AG08395 (cell line): ENCODE measurements at places on chromosomes 7 and 10.
A peak's percentile ranks its signal among the peaks of the same experiment; 100 is the strongest.

- DNase-seq = no peak
These were observed 18.0 kb downstream of the NUDT5 start for GRCh38 chr10:12177642-12178041.

DNA sequence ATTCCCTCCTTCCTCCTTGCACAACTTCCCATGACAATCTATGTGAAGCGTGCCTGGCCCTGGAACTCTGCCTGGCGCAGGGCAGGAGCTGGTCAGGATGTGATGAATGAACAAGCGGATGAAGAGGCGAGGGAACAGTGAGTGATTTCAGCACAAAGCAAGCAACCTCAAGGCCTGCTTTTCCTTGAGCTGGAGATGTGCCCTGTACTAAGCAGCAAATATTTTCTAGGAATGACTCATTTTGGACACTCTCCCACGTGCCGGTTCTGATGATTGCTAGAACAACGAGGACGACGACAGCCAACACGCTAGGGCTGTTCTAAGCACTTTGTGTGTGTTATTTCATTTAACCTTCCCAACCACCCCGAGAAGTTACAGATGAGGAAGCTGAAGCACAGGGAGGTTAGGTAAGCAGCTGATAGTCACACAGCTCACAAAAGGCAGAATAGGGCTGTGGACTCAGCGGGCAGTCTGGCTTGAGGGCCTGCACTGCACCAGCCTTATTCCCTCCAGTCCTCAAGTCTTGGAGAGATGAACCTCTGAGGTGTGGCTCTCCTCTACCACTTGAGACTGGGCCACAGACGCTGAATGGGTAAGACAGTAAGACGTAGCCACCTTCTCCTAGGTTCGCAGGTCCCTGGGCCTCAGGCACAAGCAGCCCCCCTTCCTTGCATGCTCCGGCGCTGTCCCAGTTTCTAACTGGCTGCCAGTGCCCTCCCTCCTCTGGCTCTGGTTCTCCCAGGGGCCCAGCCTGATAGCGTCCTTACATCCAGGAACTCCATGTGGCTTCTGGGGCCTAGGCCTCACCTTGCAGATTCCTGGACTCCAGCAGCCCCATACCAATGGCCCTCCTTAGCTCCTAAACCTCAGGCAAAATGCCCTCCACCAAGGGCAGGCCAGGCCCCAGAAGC is 59.0 kb downstream of the YKT6 start:
- DNase-seq = peak; percentile 94

DNA sequence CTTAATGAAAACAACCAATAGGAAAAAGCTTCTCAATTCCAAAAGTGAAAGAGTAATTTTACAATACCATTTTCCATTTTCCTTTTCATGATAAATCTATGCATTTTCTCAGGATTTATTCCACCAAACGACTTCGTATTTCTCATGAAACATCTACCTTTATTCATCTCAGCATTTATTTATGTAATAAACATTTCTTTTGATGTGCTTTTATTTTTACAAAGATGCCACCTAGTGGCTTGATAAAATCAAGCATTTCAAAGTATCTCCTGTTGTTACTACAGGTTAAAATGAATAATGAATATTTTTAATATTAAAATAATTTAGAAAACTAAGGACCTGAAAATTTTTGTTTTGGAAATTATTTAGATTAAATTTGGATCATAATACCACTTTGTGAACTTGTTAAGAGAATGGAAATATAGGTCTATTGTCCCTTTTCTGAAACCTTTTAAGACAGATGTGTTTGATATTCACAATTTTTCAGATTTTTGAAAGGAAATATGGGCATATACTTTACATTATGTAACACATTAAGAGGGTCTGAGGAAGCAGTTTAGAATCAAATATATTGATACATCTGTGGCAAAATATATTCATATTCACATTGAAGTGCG is 2.7 kb upstream of the IQUB start:
- DNase-seq = no peak

GRCh38 chr10:7945034-7945433 is 109.5 kb upstream of the GATA3 start:
- no peak for DNase-seq
